Prostate gland (tissue), 2 donors: ENCODE measurements at places on chromosomes 1 and 21. TPM values are rescaled to one million over a fixed set of nuclear protein-coding genes. Genes with fewer than 3 reads are reported as not detected.

The SLC1A7 gene
- not detected for total RNA-seq

The UMODL1 gene
- 0.14 TPM for total RNA-seq

DNA sequence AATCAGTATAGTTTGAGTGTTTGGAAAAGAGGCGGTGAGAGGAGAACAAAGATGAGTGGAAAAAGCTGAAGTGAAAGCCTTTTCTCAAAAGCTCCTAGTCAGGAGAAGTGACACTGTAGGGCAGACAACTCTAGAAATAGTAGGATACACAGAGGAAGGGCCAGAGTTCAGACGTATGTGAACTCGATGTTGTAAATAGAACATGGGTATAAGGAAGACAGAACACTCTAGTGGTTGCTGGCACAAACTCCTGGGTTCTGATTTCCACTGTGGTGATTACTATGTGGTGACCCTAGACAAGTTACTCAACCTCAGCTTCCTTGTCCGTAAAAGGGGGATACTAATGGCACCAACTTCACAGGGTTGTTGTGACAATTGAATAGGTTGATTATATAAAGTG, 30.2 kb upstream of the MGST3 start:
- H3K36me3 ChIP-seq, result no peaks in the 10 kb centered on the region
- no peak overlapping the region for H3K4me3 ChIP-seq
- H3K27me3 ChIP-seq, result no peaks in the 10 kb centered on the region

DNA sequence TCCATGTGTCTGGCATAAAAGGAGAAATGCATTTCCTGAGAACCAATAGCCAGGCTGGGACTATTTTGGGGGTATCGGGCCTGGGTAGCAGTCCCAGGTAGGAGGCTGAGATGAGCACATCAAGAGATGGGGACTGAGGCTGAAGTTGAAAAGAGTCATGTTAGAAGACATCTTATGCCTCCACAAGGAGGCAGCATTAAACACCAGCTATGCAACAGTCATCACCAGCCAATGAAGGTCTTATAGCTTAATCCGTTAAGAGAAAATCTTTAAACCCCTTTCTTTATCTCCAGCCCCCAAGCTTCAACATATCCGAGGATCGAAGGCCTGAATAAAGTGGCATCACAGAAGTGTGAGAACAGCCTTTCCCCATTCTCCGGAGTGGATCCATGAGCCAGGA, 640.7 kb upstream of the PTBP2 start:
- no peak overlapping the region for H3K27ac ChIP-seq
- no peaks in the 10 kb centered on the region for H3K27me3 ChIP-seq
- H3K36me3 ChIP-seq, result no peaks in the 10 kb centered on the region

DNA sequence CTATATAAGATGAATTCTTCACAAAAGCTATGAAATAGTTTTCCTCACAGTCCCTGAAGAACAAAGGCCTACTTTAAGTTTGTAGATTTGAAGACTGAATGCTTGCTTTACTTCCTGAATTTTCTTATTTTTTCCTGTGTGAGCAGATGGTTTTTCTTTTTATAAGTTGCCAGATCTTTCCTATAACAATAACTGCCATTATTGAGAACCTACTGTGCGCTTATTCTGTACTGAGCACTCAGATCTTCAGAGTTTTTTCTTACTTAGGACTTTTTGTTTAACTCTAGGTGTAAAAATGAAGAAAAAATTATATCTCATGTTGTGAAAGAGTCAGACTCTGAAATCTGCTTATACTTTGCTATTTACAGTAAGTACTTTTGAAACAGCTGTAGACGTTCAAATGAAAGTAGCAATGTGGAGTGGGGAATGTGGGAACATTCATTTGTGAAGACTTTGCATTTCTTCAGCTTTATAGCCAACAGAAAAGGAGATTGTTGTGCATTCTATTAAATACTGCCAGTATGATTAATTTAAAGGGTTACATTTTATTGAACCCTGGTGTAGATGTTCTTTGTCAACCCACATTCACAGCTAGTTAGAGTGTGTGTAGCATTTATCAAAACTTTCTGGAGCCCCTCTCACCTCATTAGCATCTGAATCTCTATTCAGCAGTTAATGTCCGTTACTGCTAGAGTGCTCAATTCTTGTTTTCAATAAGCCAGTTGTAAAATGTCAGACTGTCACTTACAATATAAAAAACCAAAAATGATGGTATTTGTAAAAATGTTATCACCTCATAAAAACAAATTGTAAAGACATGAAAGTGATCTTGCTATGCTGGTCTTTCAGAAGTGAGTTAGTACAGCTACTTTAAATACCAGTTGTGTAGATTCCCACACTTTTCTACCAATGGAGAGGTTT, 29.0 kb downstream of the NFIA start:
- no peaks in the 10 kb centered on the region for H3K36me3 ChIP-seq
- no peak overlapping the region for H3K4me3 ChIP-seq
- H3K4me1 ChIP-seq, result no peaks in the 10 kb centered on the region
- DNase-seq, result no peak
- no peak overlapping the region for H3K27ac ChIP-seq
- H3K27me3 ChIP-seq, result no peaks in the 10 kb centered on the region

DNA sequence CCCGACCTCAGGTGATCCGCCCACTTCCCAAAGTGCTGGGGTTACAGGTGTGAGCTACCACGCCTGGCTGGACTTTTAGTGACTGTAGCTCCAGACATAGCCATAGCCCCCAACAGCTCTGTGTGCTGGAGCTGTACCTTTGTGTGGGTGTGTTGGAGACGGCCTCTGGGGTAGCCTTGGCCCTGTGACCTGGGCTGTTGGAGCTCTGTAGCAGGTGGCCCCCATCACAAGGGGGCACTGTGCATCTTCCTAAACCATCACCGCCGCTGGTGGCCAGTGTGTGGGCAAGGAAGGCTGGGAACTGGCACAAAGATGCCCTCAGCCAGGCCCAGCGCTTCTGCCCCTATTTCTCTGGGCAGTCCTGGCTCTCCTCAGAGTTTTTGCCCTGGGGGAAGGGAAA, 38.4 kb upstream of the FOXO6 start:
- H3K4me1 ChIP-seq, result no peaks in the 10 kb centered on the region
- peak; percentile 37 for DNase-seq
- H3K4me3 ChIP-seq, result no peak overlapping the region
- no peaks in the 10 kb centered on the region for H3K27me3 ChIP-seq
- H3K36me3 ChIP-seq, result no peaks in the 10 kb centered on the region

DNA sequence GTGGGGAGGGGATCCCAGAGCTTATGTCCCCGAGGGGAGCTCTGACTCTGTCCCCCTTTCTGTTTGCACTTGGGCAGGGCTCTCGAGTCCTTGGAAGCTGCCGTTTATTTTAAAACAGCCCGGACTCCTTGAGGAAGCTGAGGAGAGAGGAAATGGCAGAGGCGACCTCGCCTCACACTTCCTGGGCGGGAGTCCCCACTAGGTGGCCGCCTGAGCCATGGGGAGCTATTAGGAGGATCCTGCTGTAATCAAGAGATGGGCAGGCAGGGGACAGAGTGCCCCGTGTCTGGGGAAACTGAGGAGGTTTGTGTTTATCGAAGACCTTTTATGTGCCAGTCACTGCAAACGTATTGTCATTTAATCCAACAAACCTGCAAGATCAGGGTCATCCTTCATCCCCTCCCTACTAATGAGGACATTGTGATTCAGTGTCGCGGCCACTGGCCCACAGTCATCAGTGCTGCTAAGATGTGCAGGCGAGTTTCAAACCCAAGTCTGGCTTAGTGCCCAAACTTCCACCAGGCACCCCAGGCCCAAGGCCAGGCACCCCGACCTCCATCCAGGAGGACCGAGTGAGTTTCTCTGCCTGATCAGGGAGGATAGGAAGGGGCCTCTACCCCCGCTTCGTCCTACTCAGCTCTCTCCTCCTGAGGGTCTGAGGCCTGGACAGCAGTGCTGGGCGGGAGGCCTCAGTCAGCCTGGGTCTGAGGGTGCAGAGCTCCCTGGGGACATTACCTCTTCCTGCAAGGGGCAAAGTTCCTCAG, 316.9 kb upstream of the VAMP3 start:
- no peak overlapping the region for H3K27ac ChIP-seq
- H3K36me3 ChIP-seq, result no peaks in the 10 kb centered on the region
- H3K4me1 ChIP-seq, result no peaks in the 10 kb centered on the region
- H3K27me3 ChIP-seq, result no peaks in the 10 kb centered on the region

DNA sequence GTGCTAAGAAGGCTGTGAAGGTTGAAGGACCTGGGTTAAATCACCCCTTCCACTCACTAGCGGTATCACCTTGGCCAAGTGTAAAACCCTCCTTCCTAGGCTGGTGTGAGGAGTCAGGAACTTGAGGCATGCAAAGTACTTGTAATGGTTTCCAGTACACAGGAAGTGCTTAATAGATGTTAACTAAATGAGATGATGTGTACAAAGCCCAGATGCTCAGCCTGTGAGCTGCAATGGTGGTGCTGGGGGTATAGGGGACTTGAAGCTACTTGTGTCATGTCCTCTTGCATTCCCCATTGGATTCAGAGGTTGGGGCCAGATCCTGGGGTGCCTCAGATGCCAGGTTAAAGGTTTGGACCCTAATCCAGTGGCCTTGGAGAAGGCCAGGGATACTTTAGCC, 75.5 kb downstream of the EPHB2 start:
- no peaks in the 10 kb centered on the region for H3K27me3 ChIP-seq
- no peak overlapping the region for H3K27ac ChIP-seq
- no peaks in the 10 kb centered on the region for H3K4me1 ChIP-seq
- no peaks in the 10 kb centered on the region for H3K36me3 ChIP-seq
- no peak for DNase-seq
- no peak overlapping the region for H3K4me3 ChIP-seq

GRCh38 chr1:57910305-57910704, 486.4 kb upstream of the DAB1 start:
- no peaks in the 10 kb centered on the region for H3K4me1 ChIP-seq
- H3K27ac ChIP-seq, result no peak overlapping the region
- H3K27me3 ChIP-seq, result no peaks in the 10 kb centered on the region
- no peaks in the 10 kb centered on the region for H3K36me3 ChIP-seq

GRCh38 chr1:229318056-229318455, 24.8 kb downstream of the CCSAP start:
- H3K36me3 ChIP-seq, result no peaks in the 10 kb centered on the region
- H3K27ac ChIP-seq, result no peak overlapping the region
- no peak for DNase-seq
- no peaks in the 10 kb centered on the region for H3K27me3 ChIP-seq

DNA sequence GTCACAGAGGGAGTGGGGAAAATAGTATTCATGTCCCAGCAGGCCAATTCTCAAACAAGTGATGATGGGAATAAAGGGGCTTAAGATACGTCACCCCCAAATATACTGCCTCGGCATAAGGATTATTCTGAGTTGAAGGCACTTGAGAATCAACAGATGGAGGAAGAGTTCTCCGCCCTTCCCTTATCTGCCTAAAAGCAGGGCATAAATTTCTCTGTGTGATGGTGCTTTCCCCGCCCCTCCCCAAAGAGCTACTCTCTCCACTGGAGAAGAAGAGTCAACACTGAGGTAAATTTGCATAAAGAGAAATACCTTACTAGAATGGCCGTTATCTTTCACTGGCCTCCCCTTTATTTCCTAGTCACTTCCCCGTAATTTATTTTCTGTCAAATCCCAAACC, 18.7 kb downstream of the BECN2 start:
- no peaks in the 10 kb centered on the region for H3K4me1 ChIP-seq
- H3K36me3 ChIP-seq, result no peaks in the 10 kb centered on the region
- DNase-seq, result no peak
- no peaks in the 10 kb centered on the region for H3K27me3 ChIP-seq

DNA sequence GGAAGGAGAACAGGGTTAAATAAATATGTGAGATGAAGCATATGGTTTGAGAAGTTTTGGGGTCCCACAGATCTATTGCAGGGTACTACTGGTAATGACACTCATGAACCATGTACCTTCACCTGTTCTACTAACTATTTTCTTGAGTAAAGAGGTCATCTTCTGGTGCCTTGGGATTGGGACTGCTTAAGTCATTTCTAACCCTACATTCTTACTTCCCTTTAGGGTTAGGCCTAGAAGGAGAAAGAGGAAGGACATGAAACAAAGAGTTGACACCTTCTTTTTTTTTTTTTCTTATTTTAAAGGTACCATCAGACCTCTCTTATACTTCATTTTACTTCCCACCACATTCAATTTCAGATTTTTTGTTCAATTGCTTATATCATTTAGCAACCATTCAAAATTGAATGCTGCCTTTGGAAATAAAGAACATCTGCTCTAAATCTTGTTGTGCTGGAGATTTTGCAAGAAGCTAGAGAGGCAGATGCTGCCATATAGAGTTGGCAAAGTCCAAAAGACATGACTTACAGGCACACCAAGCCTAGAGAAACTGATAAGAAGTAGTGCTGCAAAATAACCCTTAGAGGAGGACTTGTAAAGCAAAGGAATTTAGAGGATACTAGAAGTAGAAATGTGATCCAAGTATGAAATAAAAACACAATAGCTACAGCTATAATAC, 374.4 kb upstream of the ST6GALNAC5 start:
- H3K27me3 ChIP-seq, result no peaks in the 10 kb centered on the region
- no peak overlapping the region for H3K4me3 ChIP-seq
- H3K36me3 ChIP-seq, result no peaks in the 10 kb centered on the region
- DNase-seq, result no peak
- H3K4me1 ChIP-seq, result no peaks in the 10 kb centered on the region
